NCI-H524 (cell line): ENCODE measurements at places on chromosomes 16 and 17.

DNA sequence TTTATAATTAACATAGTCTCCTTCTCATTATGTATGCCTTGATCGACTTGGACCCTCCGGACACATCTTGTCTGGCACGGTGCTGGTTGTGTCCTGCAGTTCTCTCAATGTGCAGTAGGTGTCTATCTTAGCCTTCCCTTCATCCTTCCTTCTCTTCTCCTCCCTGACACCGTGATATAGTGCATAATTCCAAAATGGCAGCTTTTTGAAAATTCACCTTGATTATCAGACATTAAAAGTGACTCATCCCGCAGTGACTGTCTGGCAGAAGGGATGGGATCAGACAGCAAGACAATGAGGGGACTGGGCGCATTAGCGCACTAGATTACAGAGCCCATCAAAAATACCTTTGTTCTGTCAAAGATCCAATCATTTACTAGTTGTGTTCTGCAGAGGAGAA lies 70.0 kb upstream of the PMFBP1 start:
- peak; percentile 80 for DNase-seq

DNA sequence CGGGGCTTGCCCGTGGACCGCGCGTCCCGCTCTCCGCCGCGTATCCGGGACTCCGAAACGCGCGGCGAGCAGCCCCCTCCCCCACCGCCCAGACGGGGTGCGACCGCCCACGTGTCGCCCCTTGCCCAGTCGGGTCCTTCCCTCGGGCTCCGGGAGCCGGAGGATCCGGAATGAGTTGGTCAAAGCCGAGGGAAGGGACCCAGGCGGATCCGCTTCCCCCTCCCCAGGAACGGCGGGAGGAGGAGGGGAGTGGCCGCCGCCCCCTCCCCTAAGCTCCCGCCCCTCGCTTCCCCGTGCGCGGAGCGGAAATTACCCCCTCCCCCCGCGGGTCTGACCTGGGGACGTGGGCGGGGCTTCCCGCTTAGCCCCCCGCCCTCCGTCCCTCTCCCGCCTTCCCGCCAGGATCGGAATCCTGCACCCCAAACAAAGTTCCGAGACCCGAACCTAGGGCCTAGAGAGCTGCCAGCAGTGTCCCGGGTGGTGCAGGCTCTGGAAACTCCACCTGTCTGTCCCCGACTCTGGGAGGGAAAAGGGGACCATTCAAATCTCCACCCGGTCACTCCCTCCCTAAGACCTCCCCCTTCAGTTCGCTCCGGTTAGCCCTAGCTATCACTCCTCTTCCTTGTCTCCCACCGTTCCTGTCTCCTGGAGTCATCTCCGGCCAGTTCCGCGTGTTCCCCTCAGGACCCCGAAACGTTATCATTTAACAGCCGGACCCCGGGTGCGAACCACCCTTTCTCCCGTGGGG lies 1.0 kb upstream of the IGF2BP1 start:
- DNase-seq = peak; percentile 95

DNA sequence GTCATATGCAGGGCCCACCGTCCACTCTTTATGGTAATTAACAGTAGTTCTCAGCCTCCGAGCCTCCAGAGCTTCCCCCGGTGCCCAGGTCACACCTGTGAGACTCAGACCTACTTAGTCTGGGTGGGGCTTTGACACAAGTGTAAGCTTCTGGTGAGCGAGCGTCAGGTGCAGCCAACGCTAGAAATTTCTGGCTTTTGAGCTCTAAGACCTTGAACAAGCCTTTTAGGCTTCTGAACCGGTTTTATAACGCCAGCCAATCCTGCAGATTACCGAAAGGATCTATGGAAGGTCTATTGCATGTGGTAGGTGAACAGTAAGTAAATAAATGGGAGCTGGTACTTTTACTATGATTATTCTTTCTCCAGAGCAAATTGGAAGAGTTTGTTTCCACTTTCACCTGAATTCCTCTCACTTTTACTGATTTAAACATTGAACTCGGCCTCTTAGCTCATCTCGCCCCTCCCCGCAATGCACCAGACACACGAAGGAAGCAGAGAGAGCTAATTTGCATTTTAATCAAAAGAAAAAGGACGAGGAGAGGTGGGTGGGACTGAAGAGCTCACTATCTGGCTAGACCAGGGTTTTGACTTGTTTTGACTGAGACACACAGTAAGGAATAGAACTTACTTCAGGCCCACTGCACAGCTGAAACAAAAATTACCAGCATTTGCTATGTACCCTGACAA lies 47.1 kb downstream of the ABAT start:
- DNase-seq = no peak

DNA sequence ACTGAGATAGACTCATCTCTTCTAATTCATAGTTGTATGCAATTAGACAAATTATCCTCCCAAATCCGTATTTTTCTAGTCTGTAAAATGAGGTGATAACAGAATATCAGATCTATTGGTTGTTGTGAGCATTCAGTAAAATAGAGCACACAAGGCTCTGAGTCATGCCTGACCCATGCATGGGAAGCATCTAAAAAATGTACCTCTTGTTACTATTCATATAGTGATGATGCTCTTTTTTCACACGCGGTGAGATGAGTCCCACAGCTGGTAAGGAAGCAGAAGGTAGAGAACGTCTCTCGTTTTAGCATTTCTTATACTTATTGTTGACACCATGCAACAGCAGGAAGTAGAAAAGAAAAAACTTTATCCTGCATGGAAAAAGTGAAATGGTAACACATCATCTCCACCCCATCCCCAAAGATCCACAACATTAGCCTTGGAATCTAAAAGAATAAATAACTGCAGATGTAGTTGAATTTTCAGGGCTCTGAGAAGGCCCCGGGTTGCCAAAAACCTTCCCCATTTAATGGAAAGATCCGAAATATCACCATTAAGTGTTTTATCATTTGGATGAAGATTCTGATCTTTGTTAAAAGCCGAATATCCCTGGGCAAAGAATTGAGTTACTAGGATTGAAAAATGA lies 215.6 kb downstream of the TMEM114 start:
- DNase-seq = no peak

- DNase-seq = no peak
Observed at GRCh38 chr17:78831688-78832540, 8.7 kb downstream of the USP36 start.

GRCh38 chr17:51000835-51001638 lies 119.6 kb downstream of the SPAG9 start:
- DNase-seq = no peak

- peak; percentile 86 for DNase-seq
Observed at GRCh38 chr16:71723537-71724319, 773 bp downstream of the PHLPP2 start.

GRCh38 chr17:68182011-68182306 lies 65.9 kb upstream of the AMZ2 start:
- DNase-seq = no peak

GRCh38 chr16:2689968-2690801 lies 7.9 kb downstream of the KCTD5 start:
- DNase-seq = no peak

DNA sequence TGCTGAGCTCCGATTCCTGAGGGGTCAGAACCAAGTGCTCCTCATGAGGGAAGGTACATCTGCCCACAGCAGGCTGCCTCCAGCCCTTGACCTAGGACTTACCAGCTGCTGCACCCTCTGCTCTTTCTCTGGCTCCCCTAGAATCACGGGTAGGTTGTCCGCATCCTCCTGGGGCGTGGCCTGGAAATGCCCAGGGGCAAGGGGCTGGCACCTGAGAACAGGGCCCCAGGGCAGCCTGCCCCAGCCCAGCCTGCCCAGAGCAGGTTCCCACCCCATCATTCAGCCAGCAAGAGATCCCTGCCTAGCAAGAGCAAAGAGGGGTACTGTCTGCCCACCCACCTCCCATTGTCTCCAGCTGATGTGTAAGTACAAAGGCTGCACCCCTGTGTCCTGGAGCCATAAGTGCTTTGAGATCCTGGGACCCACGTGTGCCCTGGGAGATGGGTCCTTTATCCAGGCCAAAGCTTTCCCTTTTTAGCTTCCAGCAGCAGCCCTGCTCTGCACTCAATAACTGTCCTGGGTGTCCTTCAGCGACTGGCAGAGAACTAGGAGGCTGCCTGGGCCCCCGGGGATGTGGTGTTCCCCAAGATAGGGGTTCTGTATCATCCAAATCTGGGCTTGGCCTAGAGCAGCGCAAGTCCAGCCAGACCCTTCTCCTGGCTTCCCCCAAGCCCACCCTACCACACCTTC lies 5.1 kb downstream of the TSPOAP1 start:
- no peak for DNase-seq

DNA sequence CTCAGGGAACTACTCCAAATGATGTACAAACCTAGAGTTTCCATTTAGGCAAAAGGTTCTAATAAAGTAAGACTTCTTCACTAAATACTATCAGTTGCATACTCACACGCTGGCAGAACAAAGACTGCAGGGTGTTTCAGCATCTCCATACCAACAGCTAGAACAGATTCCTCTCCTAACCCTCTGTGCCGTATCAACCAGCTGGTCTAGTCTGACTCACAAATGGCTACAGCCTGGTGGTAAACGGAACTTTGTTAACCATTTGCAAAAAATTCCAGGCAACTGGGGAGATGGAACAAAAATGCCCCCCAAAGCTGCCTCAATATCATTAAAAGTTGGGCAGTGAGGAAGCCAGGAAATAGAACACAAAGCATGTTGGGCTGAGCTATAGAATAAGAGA lies 217.1 kb downstream of the GRIN2A start:
- DNase-seq = no peak

DNA sequence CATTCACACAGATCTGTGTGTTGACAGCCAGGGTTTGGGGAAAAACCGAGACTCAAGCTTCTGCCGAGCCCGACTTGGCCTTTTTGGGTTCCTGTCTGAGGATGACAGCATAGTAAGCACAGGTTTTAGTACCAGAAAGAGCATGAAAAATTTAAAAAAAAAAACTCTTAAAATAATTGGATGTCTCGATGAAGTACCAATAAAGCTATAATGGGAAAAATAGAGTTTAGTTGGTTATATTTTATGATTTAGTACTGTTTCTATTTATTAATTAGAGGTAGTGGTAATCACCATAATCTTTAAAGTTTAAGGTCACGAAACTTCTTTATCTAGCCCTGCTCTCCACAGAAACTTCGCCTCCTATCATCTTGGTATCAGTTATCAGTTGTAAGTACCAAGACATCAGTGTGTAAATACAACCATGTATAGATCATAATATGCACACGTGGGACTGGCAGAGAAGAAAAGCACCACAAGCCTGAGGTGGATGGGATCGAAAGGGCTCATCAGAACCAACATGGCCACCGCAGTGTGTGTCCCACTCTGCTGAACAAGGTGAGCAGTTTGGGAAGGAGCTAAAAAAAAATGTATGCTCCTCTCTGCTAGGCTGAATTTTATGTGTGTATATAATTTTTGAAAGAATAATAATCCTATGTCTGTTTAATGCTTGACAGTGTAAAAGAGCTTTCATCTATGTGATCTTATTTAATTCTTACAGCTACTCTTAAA lies 14.4 kb upstream of the EEF2K start:
- peak; percentile 35 for DNase-seq

GRCh38 chr17:18960803-18961511 lies 9.0 kb downstream of the SLC5A10 start:
- peak; percentile 38 for DNase-seq

DNA sequence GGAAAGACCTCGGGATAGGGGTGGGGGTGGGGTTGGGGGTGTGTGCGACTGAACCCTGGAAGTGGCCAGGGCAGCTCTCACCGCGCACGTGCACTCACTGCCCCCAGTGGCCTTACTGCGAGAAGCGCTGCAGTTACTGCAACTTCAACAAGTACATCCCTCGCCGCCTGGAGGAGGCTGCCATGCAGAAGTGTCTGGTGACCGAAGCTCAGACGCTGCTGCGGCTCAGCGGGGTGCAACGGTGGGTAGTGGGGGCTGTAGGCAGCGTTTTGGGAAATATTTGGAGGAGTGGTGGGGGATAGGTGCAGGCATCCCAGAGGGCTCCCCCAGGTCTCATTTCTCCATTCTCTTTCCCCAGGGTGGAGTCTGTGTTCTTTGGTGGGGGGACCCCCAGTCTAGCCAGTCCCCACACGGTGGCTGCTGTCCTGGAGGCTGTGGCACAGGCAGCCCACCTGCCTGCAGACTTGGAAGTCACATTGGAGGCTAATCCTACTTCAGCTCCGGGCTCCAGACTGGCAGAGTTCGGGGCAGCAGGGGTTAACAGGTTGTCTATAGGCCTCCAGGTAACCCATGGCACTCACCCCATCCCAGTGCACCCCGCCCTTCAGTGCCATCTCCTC lies 972 bp downstream of the RSAD1 start:
- DNase-seq = peak; percentile 89

DNA sequence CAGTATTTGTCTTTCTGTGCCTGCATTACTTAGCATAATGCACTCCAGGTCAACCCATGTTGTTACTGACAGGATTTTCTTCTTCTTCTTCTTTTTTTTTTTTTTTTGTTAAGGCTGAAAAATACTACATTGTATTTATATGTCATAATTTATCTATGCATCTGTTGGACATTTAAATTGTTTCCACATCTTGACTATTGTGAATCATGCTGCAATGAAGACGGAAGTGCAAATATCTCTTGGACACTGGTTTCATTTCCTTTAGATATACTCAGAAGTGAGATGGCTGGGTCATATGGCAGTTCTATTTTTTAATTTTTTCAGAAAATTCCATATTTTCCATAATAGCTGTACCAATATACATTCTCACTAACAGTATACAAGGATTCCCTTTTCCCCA lies 272.7 kb upstream of the PMFBP1 start:
- no peak for DNase-seq

- DNase-seq = no peak
Observed at GRCh38 chr17:66386498-66387351, 84.3 kb downstream of the PRKCA start.

GRCh38 chr17:8176998-8177731 lies 985 bp upstream of the TMEM107 start:
- DNase-seq = no peak

GRCh38 chr16:12482455-12483220 lies 321.0 kb downstream of the CPPED1 start:
- no peak for DNase-seq

GRCh38 chr17:45218895-45219661 lies 2.6 kb upstream of the FMNL1 start:
- DNase-seq = peak; percentile 89

GRCh38 chr16:48158296-48158695 lies 2.5 kb upstream of the ABCC12 start:
- DNase-seq = no peak

DNA sequence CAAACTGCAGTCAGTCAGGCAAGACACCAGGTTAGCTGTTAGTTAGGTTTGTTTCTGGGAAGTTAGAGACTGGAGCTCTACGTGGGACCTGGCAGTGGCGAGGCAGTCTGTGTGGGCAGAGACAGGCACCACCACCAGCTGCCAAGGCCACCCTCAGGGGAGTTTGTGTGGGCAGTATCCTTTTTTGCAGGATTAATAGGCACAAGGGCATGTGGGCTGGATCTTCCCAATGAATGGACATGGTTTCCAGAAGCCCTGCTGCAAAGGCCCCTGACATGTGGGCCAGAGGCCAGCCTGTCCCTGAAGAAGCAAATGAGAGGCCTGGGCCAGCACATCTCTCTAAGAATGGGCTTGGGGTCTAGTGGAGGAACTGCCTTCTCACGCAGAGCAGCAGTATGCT lies 19.2 kb upstream of the SREBF1 start:
- no peak for DNase-seq

GRCh38 chr17:45954914-45955313 lies 44.1 kb upstream of the STH start:
- DNase-seq = no peak

GRCh38 chr16:27781195-27781524 lies 231.2 kb downstream of the KATNIP start:
- DNase-seq = no peak

- DNase-seq = no peak
Observed at GRCh38 chr16:15694499-15694898, 44.5 kb downstream of the NDE1 start.

GRCh38 chr16:29898135-29898803 lies 1.1 kb downstream of the SEZ6L2 start:
- no peak for DNase-seq

- no peak for DNase-seq
Observed at GRCh38 chr16:84514295-84514873, 9.9 kb upstream of the MEAK7 start.
